ENCODE measurements at places on chromosomes 3 and 15.

DNA sequence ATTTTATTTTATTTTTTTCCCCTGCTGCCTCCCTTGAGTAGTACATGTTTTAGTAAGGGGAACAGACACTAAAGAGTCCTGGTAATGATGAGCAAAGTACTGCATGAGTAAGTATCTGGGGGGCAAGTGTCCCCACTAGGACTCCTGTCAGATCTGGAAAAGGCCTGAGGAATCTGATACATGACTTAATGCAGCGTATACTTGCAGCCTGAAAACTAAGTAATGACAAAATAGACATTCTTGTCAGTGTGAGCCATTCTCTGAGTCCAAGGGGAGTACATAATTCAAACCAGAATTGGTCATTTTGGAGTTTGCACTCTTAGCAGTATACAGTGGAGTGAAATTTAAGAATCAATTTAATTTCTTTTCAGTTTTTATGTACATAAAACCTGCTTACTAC, 27.5 kb downstream of the NXPE3 start:
- DNase-seq, result peak; percentile 32

DNA sequence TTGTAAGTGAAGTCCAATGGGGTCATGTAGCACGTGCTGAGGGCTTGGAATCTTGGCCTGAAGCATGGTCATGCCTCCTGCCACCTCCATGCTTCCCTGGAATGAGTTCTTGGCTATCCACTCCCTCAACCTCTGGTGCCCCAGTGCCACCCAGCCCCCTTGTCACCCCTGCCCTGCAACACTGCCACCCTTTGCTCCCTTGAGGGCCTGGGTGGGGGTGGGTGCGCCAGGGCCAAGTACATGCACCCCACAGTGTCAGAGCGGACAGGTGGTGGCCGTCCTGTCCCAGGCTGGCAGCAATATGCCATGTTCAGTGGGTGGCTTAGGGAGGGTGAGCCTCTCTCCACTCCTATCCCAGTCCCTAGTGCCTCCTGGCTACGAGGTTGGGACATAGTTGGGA, 27.6 kb upstream of the C15orf39 start:
- no peak for DNase-seq

DNA sequence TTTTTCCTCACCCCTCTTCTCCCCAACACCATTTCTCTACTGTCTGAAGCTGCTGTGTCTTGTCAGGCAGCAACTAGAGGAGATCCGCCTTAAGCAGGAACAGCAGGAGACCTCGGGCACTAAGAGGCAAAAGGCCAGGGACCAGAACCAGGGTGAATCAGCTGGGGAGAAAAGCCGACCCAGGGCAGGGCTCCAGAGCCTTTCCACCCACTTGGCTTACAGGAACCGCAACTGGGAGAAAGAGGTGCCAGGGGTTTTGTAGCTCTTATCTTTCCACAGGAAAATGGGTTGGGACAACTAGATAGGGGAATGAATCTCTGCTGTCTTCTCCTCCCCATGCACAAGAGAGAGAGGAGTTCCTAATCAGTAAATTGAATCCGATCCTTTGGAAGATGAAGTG, 3.0 kb upstream of the NGRN start:
- DNase-seq, result no peak

DNA sequence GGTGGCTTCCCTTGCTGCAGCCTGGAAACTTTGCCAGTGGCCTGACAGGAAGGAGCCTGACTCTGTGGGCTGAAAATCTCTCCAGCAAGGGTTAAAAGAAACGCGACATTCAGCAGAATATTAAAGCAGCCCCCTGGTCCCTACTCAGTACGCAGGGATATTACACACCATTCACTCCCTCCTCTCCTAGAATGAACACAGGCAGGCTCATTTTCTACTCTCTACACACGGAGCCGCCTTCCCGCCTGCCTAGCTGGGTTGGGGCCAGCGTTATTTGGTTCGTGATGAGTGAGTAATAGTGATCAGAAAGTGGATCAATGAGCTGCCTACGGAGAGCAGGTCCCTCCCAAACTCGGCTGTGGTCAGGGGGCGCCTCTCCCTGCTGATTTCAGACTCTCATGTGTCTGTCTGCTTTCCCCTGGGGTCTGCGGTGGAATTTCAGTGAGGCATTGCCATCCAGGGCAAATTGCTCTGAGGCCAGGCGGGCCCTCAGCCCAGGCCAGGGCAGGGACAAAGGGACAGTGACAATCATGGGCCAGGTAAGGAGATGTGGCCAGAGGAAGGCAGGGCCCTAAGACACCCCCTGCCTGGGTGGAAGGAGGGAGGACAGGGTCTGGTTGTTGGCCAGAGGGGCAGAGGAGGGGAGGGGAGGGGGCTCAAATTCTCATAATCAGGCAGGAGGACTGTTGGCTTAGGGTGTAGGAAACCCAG, 2.8 kb downstream of the EPHB1 start:
- no peak for DNase-seq

DNA sequence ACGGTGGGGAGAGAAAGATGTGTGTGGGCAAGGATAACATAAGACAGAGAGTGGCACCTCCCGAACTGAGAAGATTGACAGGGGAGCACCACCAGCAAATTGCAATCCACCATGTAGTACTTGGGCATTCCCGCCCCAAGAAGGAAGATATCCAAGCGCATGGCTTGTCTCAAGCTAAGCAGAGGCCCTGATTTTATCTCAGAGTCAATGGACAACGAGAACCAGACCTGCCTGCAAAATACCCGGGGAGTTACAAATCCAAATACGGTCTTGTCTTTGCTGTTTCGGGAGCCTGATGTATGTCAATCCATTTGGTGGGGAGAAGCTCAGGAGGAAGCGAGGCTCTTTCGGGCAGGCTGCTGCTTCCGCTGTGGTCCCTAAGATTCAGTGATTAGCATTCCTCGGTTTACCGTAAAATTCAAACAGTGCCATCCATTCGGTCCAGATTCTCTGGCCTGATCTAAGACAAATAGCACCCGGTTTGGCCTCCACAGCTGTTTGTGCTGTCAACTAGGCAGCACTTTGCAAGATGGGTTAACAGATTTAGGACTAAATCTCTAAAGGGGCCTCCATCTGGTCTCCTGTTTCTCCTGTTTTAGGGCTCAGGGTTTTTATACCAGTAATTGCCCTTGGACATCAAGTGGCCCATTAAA, 97.7 kb upstream of the WNT5A start:
- no peak for DNase-seq

GRCh38 chr3:8575364-8576104, 69.1 kb downstream of the SSUH2 start:
- peak; percentile 56 for DNase-seq

DNA sequence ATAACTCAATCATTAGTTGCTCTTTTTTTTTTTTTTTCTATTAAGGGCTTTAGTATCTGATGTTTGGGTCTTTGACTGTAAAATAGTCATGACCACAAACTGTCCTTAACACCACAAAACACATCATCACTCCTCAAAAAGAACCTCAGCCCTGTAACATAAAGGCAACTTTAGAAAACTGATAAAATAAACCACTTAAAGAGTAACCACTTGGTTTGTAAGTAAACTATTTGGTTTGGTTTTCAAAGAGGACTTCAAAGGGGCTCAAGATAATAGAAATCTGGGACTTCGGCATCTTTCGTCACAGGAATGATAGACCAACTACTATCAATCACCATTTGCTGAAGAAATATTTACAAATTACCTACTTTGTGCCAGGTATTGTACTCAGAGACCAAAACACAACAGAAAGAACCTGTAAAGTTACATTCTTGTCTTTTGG, 167.8 kb downstream of the FOXP1 start:
- peak; percentile 28 for DNase-seq

DNA sequence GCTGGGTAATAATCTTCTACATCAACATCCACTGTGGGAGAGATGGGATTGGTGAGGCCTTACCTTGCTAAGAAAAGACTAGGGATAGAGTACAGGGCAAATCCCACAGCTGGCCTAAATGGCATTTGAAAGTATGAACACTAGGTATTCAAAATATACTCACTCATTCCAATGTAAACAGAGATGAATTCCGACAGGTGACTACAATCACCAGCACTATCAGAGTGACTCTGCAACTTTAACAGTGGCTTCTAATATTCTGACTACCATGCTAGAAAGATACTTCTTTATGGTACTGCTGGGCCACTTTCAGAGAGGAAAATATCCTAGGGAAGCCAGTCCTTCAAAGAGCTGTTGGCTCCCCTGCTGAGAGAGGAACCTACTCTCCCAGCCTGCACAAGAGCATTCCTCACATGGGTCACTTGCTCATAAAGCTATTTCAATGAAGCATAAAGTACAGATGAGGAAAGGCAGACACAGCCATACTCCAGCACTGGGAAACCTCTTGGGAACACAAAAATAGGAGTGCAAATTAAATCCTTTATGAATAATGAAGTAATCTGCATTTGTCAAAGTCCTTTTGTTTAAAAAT, 21.5 kb upstream of the MAN2C1 start:
- no peak for DNase-seq

GRCh38 chr15:69940441-69941300, 157.0 kb downstream of the TLE3 start:
- DNase-seq, result no peak

GRCh38 chr3:59064276-59064675, 14.5 kb upstream of the CFAP20DC start:
- DNase-seq, result no peak

DNA sequence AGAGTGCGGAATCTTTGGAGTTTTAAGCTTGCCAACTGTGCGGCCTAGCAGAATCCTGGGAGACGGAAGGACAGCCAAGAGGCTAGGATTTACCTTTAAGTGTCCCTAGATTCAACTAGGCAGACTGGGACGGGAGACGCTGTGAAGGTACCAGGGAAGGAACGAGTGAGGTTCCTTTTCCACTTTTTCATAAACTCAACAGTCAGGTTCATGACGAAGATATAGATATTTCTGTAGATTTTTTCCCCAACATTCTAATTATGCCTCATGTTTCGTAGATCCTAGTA, 564 bp upstream of the GABPB1 start:
- no peak for DNase-seq

GRCh38 chr15:69490356-69491037, 37.9 kb downstream of the RPLP1 start:
- no peak for DNase-seq

- no peak for DNase-seq
Measured at GRCh38 chr3:150057227-150057626, 86.5 kb upstream of the PFN2 start.

DNA sequence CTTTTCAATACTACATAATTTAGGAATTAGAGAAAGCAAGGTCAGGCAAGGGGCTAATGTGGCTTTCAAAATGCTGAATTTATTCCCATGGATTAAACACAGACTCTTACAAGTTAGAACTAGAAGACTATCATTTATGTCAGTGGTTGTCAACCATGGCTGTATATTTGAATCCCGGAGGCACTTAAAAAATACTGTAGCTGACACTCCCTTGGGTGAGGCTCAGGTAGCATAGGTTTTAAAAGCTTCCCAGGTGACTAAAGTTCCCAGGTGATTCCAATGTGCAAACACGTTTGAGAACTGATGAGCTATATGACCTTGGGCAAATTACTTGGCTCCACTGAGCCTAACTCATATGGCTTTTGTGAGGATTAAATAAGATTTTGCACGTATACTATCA, 29.6 kb downstream of the AAGAB start:
- DNase-seq, result no peak

DNA sequence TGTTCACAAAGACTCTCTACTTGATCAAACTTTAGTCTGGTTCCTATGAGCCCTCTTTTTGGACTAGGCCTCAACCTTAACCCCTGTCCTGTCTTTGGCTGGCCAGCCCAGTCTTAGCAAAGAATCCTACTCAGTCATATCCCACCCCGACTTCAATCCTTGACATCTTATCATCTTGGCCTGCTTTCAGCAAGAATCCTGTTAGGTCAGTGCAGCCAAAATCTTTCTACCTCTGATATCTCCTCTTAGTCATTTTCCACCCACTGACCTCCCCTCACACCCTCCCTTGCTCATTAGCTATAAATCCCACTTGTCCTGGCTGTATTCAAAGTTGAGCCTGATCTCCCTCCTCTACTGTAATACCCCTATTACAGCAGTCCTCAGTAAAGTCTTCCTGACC, 286.1 kb downstream of the MAGI1 start:
- DNase-seq, result no peak

GRCh38 chr3:100001526-100002270, 112.6 kb downstream of the FILIP1L start:
- DNase-seq, result no peak

DNA sequence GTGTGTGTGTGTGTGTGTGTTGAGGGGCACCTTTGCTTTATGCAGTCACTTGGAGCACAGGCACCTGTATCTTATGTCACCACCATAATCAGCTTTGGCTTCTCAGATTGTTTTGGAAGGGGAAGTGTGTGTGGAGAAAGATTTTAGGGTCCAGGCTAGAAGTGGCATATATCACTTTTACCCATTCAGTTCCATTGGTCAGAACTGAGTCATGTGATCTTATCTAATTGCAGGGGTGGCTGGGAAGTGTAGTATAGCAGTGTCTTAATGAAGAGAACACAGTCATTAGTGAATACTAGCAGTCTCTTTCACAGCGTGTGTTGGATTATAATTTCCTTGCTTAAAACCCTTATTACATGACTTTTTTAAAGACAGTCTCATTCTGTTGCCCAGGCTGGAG, 20.6 kb downstream of the NCK1 start:
- no peak for DNase-seq

GRCh38 chr3:48466386-48467109, 20.0 kb downstream of the ATRIP start:
- DNase-seq, result no peak

Measured in EH (cell line).